ENCODE measurements at places on chromosomes 2 and 18.

GRCh38 chr2:69581774-69582581 lies 61.6 kb downstream of the AAK1 start:
- no peak for DNase-seq

DNA sequence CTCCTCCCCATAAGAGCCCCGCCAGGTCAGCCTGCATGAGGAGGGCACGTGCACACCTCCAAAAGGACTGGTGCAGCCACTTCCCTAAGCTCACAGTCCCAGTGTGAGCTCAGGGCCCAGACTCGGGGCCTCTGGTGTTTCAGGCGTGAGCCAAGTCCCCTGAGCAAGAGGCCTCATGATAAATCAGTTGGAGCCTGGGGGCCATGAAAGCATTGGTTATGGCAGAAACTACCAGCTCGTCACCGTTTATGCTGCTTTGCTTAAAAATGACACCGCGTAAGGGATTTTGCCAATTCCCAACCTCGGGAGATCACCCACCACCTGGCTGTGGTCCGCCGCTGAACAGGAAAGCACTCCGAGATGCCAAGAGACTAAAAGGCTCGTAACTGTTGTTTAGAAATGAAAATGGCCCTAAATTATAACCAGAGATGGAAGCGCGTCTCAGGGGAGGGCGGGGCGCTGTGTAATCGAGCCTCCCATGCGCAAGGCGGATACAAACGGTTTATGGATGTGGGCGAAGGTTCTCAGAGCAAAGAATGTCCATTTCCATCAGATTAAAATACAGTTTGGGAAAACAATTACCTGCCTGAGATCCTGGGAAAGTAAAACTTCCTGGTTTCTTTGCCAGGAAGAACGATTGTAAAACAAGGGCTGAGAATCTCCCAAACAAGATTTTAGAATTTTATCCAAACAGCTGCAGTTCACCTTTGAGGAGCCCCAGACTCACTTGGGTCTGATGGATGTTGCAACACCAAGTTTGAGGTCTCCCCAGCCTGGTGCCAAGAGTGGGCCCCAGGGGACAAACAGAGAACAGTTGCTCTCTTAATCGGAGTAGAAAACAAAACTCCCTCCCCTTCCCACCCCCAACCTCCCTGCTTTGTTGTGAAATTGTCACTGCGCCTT lies 141.4 kb downstream of the BCL2 start:
- no peak for DNase-seq

GRCh38 chr2:172833898-172834297 lies 98.3 kb downstream of the RAPGEF4 start:
- DNase-seq = no peak

- DNase-seq = no peak
These were observed 94.0 kb upstream of the SULT1C3 start for GRCh38 chr2:108145557-108146326.

GRCh38 chr18:55452123-55452611 lies 135.8 kb downstream of the TCF4 start:
- no peak for DNase-seq

- DNase-seq = no peak
These were observed 59.0 kb upstream of the KLHL14 start for GRCh38 chr18:32831781-32832180.

DNA sequence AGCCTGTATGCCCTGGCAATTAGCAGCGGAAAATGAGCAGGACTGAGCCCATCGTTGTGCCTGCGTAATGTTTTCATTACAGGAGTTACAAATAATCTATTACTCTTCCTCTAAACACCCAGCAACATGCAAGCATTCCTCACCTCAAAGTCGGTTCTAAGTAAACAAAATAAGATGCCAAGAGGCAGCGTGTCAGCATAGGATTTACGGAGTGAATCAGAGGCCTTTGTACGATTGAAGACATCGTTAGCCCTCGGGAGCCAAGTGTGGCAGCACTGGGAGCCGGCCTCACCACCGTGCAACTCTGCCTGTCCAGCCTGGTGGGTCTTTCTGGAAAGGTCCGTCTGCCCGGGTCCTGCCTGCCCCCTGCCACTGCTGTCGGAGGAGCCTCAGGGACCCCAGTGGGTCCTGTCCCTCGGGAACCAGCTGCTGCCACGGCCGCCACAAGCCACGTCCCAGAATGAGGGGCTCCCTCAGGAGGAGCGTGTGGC lies 80.1 kb upstream of the CTDP1 start:
- no peak for DNase-seq

- no peak for DNase-seq
These were observed 15.0 kb upstream of the KIF5C start for GRCh38 chr2:148860037-148860436.

DNA sequence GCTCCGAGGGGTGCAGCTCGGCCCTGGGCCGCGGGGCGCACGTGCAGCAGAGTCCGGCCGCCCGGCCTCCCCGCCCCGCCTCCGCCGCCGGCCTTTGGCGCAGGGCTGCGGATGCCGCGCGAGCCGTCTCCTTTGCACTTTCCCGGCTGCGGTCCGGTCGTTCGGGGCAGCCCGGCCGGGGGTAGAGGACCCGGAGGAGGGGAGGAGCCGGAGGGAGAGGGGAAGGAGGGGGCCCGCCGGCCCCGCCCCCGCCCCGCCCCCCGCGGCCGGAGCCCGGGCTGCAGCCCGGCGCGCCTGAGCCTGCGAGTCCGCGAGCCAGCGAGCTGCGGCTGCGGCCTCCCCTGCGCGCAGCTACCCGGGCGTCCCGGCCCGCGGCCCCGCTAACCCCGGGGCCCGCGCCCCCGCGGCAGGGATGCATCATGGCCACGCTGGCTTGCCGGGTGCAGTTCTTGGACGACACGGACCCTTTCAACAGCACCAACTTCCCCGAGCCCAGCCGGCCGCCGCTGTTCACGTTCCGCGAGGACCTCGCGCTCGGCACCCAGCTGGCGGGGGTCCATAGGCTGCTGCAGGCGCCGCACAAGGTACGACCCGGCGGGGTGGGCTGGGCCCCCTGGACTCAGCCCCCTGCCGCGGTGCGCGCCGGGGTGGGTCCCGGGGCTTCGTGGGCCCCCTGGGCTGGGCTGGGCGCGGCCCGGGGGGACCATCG lies at the start of gene FHOD3:
Gene FHOD3, plus strand, starts transcription at position 297 of the 709 bp plus-strand sequence. Its CDS starts 123 bp downstream, at position 420.
- no peak for DNase-seq

- DNase-seq = no peak
These were observed 48.2 kb upstream of the FOXI3 start for GRCh38 chr2:88500691-88501090.

DNA sequence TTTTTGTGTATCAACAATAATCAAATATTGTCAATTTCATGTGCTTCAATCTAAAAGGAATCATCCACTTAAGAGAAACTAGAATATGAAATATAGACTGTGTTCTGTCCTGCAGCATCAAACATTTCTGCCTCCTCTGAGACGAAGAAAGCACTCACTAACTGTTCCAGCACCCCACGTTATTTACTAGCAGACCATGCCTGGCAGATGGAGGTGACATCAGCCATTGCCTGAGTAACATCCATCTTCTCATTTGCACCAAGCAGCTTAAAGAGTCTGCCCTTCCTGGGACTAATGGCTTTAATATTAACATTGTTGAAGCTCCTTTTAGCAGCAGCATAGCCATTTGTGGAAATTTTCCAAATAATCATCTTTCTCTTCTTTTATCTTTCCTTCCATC lies 25.7 kb downstream of the SGPP2 start:
- DNase-seq = no peak

DNA sequence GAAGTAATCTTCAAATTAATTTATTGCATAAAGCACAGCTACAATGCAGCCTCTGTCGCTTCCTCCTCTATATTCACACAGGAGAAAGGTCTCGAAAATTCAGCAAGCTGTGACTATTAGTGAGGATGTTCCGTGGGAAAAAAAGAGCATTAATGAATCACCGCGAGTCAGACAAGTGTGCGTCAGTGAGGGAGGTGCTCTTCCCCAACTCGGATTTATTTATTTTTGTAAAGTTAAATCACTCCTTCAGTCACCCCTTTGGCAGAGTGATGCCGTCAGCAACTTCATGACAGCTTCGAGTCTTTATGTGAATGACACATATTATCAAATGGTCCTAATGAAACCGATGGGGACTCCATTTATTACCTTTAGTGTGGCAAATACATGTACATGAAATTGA lies 648.9 kb upstream of the SALL3 start:
- no peak for DNase-seq

- no peak for DNase-seq
These were observed 16.6 kb downstream of the SESTD1 start for GRCh38 chr2:179248024-179248348.

DNA sequence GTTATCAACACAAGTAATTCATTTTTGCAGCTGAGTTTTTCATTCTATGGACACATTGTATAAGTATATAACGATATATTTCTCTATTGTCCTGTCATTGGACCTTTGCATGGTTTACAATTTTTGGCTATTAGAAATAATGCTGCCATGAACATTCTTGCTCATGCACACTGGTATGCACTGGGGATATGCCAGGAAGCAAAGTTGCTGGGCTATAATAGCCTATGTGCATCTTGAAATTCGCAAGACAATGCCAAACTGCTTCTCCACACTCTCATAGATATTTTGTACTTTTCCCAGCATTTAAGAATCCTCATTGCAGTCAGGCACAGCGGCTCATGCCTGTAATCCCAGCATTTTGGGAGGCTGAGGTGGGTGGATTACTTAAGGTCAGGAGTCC lies 852.6 kb upstream of the ID2 start:
- no peak for DNase-seq

DNA sequence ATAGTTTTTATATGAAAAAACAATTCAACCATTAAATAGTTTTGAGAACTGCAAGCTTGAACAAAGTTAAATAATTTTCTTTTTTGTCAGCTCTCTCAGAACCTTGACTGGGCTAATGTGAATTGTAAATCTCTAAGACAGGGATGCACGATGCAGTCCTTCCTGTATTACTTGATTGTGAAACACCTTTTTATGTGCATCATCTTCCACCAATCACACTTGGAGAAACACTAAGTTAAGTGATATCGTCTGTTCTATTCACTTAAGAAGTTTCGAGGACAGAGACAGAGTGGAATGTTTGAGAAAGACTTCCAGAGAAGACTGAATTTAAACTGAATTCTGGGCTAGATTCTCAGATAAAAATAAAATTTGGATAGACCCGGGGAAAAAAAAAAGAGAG lies 238.2 kb downstream of the MREG start:
- DNase-seq = no peak

DNA sequence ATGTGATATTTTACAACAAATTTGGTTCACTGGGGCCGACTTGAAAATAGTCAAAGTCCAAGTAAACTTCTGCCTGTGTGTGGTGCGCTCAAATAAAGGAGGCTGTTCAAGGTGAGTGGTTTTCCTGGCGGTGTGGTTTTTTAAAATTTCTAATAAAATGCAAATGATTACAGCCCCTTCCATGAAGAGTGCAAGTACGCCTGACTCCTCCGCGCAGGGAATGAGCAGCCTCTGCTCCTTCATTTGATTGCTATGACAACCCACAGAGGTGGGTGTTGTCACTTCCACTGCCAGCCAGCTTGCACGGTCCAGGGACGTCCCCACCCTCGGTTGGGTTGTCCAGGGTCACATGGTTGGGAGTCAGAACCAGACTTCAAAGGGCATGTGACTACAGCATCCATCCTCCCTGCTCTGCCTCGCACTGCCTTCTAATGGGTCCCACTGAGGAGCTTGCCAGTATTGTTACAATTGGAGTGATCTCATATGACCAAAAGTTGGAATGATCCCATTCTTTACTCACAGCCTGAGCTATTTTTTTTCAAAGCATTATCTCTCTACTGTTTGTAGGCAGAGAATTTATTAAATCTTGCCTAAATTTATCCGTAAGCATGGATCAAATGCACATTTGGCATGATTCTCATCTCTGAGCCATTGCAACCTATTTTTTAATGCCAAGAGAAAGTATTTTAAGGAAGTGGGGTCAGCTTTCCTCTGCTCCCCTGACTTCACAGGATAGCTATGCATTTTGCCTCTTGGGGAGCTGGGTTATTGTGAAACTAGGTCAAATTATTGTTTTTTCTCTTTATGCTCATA lies 121.3 kb downstream of the AGAP1 start:
- DNase-seq = no peak

DNA sequence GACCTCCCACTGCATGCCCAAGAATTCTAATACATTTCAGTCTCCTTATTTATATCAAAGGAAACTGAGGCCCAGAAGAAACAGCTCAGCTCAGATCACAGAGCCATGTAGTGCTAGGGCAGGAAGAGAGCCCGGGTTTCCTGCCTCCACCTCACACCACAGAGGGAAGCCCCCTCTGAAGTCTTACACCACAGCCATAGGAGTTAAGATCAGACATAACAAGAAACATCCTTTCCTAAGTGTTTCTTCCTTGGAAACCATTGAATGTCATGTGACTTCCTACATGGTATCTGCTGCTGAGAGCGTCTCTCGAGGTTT lies 102.1 kb downstream of the MTCL1 start:
- no peak for DNase-seq

GRCh38 chr2:111652038-111652437 lies 232.0 kb downstream of the ANAPC1 start:
- no peak for DNase-seq

DNA sequence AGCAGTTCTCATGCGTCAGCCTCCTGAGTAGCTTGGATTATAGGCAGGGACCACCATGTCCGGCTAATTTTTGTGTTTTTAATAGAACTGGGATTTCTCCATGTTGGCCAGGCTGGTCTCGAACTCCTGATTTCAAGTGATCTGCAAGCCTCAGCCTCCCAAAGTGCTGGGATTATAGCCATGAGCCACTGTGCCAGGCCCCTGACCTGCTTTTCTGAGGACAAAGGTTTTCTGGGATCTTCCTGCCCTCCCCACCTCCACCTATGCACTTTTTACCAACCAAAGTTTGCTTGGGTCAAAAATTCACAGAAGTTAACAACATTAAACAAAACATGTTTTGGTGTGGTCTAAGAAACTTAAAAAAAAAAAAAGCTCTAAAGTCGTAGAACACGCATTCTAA lies 259.9 kb downstream of the HAUS1 start:
- DNase-seq = no peak

DNA sequence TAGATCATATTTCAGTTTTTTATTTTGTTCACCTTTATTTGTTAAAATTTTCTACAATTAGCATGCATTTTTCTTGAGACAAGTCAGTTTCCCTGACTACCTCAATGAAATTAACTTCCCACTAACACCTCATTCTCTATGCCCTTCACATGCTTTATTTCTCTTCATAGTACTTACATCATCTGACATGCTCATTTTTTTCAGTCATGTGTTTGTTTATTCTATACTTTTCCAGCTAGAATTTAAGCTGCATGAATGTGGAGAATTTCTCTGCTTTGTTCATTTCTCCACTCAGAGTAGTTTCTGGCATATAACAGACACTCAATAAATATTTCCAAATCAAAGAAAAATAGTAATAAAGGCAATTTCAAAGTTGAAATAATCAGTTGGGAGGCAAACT lies 78.9 kb upstream of the SCN7A start:
- no peak for DNase-seq

DNA sequence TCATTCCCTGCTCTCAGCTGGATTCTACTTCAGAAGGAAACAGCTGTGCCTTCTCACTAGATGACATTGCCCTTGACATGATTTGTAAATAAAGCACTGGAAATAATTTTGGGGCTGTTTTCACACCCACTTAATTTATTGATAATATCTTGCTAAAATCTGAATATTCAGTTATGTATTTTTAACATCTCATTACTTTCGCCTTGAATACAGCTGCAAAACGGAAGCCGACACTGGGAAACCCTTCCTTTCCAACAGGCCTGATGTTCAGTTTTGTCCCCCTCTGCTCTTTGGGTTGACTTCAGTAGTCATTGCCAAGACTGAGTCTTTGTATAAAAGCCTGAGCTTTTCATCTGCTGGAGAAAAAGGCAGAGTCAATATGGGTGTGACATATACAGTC lies 82.7 kb downstream of the DOCK10 start:
- no peak for DNase-seq

Measured in activated CD4-positive, alpha-beta T cell treated with anti-CD3 and anti-CD28 coated beads, Interleukin-2, amount 10 ng/mL, durations not matched to agents 7 days and 5 days (primary cell).